ENCODE measurements at places on chromosomes 11 and 22. TPM values are rescaled to one million over a fixed set of nuclear protein-coding genes. Genes with fewer than 3 reads are reported as not detected.

PDGFD gene
- 6.6 TPM for polyA plus RNA-seq

DNA sequence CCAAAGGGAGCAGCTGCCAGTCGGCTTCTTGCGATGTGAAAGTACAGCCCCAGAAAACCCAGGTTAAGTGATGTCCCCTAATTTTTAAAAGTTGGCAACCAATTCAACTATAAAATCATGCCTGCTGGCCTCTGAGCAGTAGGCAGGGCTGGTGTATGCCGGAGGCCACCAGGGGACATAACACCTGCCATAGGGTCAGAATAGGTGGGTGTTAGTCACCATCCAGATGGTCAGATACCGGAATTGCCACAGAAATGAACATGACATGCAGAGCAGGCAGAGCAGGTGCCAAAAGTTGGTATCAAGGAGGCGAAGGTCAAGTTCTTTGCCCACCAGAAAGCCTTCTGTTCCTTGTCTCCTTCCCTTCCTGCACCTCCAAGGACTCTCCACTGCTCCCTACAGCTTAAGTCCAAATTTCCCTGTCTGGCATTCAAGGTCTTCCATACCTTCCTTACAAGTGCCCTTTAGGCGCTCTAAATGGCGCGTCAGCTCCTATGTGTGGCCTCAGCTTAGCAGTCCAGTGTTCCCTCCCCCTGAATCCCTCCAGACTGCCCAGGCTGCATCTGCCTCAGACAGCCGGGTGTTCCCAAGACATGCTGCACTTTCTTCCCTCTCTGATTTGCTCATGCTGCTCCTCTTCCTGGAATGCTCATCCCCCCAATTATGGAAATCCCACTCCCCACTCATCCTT, 45.1 kb downstream of the PTPRJ start:
- no peak for DNase-seq

- no peak for DNase-seq
Observed at GRCh38 chr11:67613313-67613959, 6.7 kb downstream of the NDUFV1 start.

GRCh38 chr11:46674463-46675287, 25.7 kb downstream of the ARHGAP1 start:
- DNase-seq: no peak

DNA sequence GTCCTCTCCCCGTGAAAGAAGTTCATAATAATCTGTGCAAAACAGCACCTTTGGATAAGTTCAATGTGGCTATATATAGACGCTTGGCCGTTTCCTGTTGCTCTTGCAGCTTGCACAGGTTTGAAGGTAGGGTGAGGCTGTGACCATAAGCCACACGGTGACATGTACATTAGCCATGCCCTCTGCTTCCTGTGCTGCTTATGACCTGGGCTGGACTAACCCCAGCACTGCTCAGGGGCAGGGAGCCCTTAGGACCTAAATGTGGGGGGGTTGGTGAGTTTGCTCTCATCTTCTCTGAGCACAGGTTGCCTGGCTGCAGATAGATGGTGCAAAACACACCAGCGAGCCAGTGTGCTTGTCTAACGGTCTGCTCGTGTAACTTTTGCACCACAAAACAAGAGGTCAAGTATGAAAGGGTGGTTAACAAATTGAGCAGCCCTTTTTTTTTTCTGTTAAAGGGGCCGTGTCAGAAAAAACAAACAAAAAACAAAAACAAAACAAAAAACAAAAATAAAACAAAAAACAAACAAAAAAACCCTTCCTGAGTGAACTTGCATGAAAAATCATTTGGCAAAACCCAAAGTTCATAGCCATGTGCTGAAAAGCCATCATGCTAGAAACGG, 37.3 kb downstream of the FLI1 start:
- no peak for DNase-seq

ZPR1 gene
- 51.7 TPM for polyA plus RNA-seq

- no peak for DNase-seq
Observed at GRCh38 chr11:103067118-103067517, 24.8 kb downstream of the DCUN1D5 start.

DDIAS gene
- polyA plus RNA-seq: 5.9 TPM

CPT1A gene
- 25.1 TPM for polyA plus RNA-seq

DNA sequence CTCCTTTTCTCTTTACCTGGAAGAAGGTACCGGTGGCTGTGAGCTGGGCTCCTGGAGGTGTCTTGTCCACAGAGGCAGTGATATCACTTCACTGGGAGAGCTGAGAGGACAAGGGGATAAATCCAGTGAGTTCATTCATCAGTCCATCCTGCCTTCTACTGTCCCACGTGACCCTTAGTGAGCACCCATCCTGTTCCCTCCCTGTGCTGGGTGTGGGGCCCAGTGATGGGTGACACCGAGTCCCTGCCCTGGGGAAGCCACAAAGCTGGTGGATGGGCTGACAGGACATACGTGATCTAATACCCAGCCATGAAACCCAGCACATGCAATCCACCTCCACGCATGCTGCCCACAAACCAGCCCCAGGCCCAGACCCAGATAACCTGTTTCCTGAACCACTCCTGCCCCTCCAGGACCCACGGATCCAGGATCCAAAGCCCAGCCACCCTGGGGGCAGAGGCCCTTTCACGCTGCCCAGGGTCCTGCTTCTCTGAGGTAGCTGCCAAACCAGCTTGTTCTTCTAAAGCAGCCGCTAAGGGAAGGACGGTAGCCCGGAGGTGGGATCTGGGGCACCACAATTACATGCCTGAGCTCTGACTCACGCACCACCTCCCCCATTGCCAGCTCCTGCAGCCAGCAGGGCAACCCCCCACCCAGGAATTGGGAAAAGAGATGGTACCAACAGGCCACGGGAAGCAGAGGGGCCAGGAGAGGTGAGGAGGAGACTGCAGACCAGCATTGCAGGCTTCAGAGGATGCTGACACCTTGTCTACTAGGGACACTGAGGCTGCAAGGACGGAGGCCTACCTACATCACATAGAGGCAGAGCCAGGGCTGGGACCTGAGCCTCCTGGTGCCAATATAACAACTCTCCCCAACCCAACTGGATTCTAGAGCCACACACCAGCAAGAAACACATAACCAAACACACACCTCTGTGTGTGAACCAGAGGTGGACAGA, 35.2 kb downstream of the GDPD5 start:
- no peak for DNase-seq

C11orf86 gene
- polyA plus RNA-seq: not detected

CEND1 gene
- not detected for polyA plus RNA-seq

DNA sequence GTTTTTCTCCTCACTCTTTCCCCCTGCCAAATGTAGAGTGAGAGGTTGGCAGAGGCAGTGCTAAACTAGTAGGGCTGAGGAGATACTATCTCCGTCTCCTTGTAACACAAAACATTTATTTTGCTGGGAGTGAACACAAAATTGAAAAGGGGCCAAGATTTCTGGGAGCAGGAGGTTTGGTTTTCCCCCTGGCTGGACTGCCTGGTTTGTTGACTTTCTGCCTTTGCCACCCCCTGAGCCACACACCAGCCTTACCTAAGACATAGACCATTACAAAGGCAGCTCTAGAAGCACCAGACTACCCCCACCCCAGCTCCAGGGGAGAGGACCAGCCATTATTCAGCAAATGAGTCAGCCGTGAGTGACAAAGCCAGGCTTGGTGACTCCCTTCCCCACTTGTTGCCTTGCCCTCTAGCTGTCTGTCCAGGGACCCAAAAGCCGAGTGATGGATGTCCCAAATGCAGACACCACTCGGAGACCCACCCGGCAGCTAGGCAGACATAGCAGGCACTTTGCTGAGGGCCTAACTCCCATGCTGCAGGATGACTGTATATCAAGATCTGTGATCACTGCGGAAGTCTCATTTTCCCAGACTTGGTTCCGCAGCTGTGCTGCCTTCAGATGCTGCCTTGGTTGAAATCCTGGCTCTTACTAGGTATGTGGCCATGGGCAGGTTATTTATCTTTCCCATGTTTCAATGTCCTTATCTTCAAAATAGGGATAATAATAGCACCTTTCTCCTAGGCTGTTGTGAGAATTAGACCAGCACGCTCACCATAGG, 17.7 kb upstream of the CDON start:
- DNase-seq: no peak

DNA sequence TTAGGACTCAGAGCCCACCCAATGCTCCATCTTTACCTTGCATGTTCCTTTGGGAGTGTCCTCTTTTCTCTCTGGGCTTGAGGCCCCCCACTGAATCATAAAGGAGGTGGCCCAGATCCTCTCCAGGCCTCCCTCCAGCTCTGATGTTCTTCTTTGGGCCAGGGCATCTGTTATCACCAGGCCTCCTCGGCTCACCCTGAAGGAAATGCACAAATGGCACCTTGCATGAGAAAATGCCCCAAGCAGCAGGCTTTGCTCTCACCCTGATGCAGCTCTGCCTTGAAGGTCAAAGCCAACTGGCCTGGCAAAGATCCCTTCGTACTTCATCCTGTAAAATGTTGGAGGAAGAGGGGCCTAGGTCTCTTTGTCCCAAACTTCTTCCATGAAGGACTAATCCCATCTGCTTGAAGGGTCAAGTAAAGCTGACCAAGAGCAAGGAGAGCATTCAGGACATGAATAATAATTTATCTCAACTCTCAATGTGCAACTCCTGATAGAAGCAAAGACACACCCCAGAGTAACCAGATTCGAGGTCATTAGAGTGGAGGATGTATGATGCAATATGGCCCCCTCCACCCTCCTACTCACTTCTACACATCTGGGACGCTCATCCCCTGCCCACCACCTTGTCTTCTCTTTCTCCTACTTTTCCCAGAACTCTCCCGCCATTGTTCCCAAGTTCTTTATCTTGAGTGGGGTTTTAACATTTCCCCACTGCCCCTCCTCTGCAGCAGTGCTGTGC, 9.5 kb downstream of the APOL6 start:
- DNase-seq: no peak

DNA sequence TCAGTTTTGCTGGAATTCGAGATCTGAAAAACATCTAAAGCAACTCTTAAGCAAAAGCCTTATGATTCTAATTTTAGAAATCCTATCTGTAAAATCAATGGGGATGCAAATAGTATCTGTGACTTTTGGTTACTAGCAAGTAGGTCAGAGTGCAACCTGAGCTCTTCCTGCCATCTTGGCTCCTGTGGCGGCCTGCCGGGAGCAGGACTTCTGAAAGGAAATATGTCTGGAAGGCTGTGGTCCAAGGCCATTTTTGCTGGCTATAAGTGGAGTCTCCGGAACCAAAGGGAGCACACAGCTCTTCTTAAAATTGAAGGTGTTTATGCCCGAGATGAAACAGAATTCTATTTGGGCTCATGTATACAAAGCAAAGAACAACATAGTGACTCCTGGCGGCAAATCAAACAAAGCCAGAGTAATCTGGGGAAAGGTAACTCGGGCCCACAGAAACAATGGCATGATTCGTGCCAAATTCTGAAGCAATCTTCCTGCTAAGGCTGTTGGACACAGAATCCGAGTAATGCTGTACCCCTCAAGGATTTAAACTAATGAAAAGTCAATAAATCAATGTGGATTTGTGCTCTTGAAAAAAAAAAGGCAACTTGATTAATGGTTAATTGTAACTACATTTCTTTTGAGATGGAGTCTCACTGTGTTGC, 1.7 kb downstream of the SAMM50 start:
- no peak for DNase-seq

TRIM6 gene
- 7.5 TPM for polyA plus RNA-seq

SPTBN2 gene
- 11.5 TPM for polyA plus RNA-seq

DNA sequence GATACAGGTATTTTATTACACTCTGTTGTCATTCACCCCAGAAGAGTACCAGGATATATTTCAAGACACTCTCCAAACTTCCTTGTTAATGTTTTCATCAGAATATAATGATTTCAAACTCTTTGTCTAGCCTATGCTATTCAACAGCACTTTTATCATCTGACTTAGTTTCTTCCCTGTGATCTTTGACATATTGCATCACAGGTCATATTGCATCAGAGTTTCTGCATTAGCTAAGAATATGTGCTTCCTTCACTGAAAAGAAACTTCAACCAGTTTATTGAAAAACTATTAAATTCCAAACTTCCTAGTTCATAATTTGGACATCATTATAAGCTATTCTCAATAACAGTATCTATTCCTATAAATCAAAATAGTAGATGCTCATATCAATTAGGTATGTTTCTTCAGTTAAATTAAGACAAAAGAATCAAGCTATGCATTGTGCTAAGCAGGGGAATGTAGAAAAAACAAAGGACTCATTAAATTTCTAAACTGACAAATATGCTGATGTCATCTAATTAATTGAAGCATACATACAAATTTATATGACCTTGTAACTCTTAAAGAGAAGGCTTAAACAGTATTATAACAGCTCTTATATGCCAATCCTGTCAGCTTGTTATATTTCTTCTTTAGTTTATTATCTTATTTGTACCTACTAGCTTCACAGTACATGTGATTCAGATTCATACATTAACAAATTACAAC, 361.8 kb upstream of the LUZP2 start:
- no peak for DNase-seq

- DNase-seq: no peak
Observed at GRCh38 chr11:64250415-64251015, 815 bp upstream of the PLCB3 start.

VSTM5 gene
- polyA plus RNA-seq: 0.96 TPM

DNA sequence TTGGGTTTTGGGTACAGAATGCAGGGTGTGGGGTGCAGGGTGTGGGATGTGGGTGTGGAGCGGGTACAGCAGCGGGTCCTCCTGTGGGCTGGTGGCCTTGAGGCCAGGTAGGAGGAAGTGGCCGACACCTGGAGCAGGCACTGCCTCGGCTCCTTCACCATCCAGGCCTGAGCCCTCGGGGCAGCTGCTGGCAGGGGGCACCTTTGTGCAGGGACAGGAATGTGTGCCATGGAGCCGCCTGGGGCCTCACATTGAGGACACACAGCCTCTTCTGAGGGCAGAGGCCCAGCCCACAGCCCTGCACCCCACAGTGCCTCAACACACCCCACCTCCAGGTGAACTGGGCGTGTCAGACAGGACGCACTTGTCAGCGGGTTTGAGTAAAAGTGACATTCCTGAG, 984.0 kb downstream of the BRD1 start:
- DNase-seq: no peak

DNA sequence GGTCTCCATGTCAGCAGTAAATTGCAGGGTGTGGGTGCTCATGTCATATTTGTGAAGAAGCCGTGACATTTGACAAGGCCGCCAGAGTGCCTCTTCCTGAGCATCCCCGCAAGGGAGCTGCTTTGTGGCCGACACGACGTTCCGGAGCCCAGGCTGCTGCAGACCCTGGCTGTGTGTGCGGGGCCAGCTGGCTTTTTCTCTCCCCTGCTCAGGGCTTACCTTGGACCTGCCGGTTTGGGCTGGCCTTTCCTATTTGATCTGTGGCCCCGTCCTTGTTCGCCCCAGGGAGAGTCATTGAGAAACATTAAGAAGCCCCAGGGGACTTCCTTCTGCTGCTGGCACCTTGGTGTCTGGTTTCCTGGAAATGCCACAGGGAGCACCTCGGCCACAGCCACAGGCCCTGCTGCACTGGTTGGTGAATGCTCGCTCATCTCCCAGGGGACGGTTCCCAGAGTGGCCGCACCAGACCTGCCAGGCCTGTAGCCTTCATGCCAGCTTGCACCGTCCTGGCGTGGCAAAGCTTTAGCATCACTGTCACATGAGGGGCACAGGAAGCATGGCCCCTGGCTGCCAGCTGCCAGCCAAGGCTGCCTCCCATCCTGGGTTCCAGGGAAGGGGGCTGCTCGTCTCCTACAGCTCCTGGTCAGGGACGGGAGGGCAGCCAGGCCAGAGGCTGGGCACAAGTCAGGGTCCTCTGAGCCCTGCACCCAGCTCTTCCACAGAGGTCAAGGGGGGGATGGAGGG, 5.4 kb downstream of the GRK2 start:
- DNase-seq: no peak

GRCh38 chr22:35113341-35113740, 47.4 kb downstream of the ISX start:
- DNase-seq: no peak

Data from right lung (tissue), 10 donors.